ENCODE measurements at places on chromosomes 6 and 20. TPM values are rescaled to one million over a fixed set of nuclear protein-coding genes. Genes with fewer than 3 reads are reported as not detected.

The HLA-DMA gene
- total RNA-seq, result 0.44 TPM

- DNase-seq, result no peak
Observed at GRCh38 chr6:112433457-112433856, 86.3 kb downstream of the RFPL4B start.

The SLC4A11 gene
- total RNA-seq, result 5.2 TPM

DNA sequence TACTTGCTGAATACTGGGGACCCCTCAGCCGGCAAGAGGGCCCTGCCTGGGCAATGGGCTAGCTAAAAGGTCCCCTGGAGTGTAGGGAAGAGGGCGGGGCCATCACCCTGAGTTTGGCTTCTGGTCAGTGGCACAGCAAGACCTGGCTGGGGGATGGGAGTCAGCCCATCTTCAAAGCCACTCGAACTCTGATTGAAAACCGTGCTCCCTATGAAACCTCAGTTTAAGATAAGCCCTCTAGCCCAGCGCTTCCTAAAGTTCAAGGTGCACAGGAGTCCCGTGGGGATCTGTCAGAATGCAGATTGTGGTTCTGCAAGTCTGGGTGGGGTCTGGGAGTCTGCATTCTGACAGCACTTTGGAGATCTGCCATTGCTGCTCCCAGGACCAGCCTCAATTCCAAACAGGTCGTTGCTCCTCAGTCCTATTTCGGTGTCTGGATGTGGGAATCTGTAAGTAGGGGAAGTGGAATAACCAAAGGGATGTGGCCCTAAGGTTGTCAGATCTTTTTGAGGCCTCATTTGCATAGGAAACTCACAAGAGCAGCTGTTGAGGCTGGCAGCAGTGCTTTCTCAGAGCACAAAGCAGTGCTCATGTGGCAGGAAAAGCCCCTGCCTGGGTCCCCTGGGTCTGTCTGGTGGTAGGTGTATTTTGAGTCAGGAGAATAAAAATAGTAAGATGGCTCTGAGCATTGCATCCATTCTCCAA is 85.3 kb upstream of the SCP2D1 start:
- no peak for DNase-seq

The CCN2 gene
- 265 TPM for total RNA-seq

DNA sequence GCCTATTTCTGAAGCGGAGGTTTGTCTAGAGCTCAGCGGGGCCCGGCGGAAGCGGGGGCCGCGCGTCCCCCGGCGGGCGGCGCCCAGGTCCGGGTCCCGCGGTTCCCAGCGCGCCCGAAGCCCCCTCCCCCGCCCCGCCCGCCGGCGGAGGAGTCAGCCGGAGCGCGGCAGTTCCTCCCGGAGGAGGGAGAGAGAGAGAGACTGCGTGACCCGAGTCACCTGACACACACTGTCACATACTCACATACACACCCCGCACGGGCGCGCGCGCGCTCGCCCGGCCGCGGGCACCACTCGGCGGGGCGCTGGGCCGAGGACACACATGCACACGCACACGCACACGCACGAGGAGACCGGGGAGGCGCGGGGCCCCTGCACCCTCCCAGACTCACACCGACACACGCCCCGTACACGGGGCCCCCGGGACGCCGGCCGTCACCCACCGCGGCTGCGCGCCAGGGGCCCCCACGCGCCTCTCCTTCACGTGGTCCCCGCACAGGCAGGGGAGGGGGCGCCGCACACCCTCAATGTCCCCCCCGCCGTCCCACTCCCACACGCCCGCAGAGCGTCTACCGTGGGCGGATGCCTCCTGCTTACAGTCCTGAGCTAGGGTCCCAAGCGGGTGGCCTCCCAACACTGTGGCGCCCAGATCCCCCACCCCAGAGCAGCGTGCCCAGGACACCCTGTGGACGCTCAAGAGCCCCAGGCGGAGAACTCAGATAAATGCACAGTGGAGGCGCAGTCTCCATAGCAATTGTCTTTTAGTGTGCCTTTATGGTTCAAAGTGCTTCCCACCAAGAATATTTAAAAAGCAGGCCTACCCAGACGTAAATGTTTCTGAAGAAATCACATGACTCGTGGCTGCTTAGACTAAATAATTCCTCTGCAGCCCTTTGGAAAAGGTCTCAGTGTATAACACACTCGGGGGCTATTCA is at the start of gene RRAGD:
TSS of gene RRAGD (minus strand) at position 203 of the 935 bp plus-strand sequence. CDS start 280 bp downstream, outside the sequence.
- no peak for DNase-seq

DNA sequence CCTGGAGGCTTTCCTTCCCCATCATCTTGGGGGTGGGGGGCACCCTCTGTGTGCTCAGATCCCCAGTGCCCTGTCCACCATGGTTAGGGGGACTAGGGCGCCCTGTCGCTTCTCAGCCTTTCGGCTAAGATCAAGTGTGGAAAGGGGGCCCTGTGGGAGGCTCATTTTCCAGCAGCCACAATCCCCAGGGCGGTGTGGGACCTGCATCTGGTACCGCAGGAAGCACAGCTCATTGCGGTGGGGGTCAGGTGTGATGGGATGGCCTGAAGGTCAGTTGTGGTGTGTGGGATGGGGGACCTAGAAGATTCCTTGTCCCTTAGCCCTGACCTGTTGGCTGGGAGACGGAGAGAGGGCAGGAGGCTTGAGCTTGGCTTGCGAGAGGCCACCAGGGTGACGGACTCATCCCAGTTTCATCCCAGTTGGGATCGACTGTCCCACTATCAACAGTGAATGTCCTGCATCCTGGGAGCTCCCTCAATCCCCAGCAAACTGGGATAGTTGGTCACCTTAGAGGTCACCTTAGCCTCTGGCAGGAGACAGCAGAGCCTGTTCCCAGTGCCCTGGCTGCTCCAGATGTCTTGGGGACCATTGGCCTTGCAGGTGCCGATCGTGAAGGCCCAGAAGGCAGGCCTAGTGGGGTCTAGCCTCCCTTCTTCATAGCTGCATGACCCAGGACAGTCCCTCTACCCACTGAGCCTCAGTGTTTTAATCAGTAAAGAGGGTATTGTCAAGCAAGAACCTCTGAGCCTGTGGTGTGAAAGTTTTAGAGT is 64.5 kb upstream of the PMEPA1 start:
- no peak for DNase-seq

- DNase-seq, result no peak
Observed at GRCh38 chr20:51005214-51005613, 17.7 kb downstream of the KCNG1 start.

DNA sequence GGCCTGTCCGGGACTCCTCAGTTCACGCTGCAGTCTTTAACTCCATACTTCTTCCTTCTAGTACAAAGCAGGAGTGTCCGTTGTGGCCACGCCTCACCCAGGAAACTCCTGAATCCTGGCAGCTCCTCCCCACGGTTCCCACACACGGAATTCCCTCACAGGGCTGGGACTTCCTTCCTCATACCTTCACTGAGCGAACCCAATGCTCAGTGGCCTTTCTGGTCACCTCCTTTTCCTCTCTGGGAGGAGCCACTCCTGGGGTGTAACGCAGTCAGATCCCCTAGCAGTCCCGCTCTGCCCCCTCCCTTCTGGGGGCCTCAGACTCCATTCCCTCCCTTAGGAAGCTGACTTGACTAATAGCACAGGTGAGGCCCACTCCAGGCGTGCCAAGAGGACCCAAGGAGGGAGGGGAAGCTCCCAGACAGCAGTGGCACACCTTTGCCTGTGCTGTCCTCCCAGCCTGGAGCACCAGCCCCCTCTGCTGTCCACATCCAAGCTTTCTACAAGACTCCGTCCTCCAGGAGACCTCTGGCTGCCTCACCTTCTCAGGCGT is at the start of gene SLC52A3:
TSS of gene SLC52A3 (minus strand) at position 75 of the 553 bp plus-strand sequence. CDS start 2,726 bp downstream, outside the sequence.
- no peak for DNase-seq

DNA sequence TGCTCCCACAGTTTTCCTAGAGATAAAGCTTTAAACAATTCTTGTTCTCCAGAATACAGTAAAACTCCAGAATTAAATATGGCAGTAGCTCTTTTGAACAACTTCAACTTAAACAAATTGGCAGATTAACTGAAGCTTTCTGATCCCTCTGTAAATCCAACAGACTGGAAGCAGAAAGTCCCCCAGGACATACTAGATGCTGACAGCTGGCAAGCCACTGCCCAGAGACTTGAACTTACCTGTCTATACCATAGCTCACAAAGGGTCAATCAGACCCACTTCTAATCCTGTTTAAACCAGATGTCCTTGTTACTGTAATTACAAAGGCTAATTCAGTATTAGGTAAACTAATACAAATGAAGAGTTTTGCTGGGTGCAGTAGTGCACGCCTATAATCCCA is 12.3 kb downstream of the GPLD1 start:
- DNase-seq, result no peak

- DNase-seq, result no peak
Observed at GRCh38 chr20:60900618-60901017, 351.4 kb upstream of the CDH4 start.

DNA sequence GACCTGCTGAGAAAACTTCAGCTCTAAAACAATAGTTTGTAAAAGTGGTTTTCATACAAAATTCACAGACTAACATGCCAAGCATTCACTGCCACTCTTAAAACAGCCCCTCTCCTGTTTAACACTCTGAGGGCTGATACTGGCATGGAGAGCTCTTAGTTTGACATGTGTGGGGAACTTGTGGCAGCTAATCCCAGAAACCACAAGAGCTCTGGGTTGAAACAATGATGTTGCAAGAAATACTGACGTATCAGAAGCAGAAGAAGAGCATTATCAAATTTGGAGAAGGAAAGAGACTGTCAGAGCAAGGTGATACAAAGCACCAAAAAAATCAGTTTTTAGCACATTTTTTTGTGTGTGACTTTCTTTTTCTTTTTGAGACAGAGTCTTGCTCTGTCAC is 5.1 kb downstream of the BEND3 start:
- no peak for DNase-seq

The RCAN2 gene
- not detected for total RNA-seq

DNA sequence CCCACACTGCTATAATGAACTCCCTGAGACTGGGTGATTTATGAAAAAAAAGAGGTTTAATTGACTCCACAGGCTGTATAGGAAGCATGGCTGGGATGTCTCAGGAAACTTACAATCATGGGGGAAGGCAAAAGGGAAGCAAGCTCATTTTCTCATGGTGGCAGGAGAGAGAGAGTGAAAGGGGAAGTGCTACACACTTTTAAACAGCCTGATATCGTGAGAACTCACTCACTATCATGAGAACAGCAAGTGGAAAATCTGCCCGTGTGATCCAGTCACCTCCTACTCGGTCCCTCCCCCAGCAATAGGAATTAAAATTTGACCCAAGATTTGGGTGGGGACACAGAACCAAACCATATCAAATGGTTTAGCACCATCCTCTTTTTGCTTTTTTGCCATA is 116.6 kb upstream of the CEP162 start:
- no peak for DNase-seq

- peak; percentile 90 for DNase-seq
Observed at GRCh38 chr6:13404228-13404891, 76.0 kb upstream of the TBC1D7 start.

The NINL gene
- total RNA-seq, result 21.0 TPM

The PAX1 gene
- total RNA-seq, result not detected

DNA sequence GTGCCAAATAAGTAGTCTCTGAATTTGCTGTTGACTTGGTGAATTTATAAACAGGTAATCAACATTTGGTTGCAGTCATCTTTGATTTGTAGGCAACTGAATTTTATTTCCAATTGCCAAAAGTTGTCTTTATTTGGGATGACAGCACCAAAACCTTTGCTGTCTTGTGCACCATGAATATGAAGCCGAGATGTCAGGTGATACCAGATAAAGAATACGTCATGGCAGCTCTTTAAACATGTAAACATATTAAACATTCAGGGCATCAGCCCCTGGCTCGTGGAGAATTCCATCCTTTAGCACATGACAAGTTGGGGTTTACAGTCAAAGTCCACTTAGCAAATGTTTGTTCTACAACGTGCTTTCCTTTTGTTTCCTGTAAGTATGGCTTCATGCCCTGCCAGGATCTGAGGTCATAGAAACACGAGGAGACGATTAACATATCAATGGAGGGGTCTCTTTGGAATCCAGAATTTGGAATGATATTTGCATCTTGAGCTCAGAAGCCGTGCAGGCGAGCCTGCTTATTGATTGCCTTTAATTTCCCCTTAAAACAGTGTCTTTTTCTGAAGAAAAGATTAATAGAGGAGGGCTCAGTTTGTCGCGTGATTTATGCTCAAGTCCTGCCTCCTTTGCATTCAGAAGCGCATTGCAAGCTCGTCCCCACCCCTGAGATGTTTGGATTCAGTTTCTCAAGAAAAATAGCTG is 170.2 kb upstream of the ZNF217 start:
- peak; percentile 61 for DNase-seq

The CLPSL1 gene
- not detected for total RNA-seq
